Bronchial epithelial cell (primary cell): ENCODE measurements at places on chromosomes 4 and X. TPM values are rescaled to one million over a fixed set of nuclear protein-coding genes. Genes with fewer than 3 reads are reported as not detected.

The CLGN gene
- 53.1 and 78.5 TPM in 2 replicates for total RNA-seq

The JADE3 gene
- total RNA-seq, result 5.5 and 6.1 TPM in 2 replicates

The GPR173 gene
- under 0.01 TPM in 1 of 2 replicates, not detected in the other for total RNA-seq

The CXCL5 gene
- 0.51 and 0.53 TPM in 2 replicates for total RNA-seq

The SULT1B1 gene
- 0.13 and 0.26 TPM in 2 replicates for total RNA-seq

The EDNRA gene
- total RNA-seq, result 3.7 and 8.1 TPM in 2 replicates

The LIAS gene
- 11.5 and 14.0 TPM in 2 replicates for total RNA-seq

The XAGE1B gene
- not detected in 2 replicates for total RNA-seq

The UNC5C gene
- total RNA-seq, result not detected in 2 replicates

The SPANXD gene
- total RNA-seq, result not detected in 2 replicates

The GAB1 gene
- total RNA-seq, result 5.0 and 10.8 TPM in 2 replicates

The SSX4 gene
- not detected in 2 replicates for total RNA-seq

The CCKAR gene
- not detected in 2 replicates for total RNA-seq

The ADGRG2 gene
- 0.13 and 0.26 TPM in 2 replicates for total RNA-seq

The ZC4H2 gene
- 1.3 and 2.0 TPM in 2 replicates for total RNA-seq
